ENCODE measurements at places on chromosomes 1 and 21.

- no peak for DNase-seq
Measured at GRCh38 chr1:79264975-79265818, 258.7 kb upstream of the ADGRL4 start.

DNA sequence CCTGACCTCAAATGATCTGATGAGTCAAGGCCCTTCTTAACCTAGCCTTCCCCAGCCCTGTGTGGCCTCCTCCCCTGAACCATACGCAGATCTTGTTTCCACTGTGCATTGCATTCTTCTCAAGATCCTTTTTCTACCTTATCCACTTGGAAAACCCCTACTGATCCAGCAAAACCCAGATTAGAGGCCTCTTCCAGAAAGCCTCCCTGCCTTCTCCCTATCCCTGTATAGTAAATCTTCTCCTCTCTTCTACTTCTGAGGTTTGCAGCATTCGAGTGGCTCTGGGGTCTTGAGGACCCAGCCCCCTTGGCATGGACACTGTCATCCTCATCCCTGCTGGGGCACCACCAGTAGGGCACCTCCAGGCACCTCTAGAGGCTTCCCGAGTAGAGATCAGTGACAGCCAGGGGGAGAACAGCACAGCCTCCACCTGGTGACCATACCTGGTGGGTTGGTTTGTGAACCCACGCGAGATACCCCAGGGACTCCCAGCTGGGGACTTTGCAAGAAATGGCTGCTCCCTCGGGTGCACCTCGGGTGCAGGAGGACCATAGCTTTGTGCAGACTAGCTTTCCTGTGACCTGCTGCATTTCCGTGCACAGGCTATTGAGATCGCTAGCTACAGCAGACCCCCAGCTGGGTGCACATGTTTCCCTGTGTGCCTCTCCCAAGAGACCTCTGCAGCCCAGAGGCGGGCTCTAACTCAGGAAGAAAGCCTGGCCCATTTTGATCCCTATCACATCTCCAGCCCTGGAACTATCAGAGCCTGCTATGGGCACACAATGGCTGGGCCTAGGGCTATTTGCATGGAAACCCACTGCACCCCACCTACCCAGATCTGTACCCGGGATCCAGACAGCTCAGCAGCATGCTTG is 34.2 kb downstream of the MATN1 start:
- DNase-seq = no peak

DNA sequence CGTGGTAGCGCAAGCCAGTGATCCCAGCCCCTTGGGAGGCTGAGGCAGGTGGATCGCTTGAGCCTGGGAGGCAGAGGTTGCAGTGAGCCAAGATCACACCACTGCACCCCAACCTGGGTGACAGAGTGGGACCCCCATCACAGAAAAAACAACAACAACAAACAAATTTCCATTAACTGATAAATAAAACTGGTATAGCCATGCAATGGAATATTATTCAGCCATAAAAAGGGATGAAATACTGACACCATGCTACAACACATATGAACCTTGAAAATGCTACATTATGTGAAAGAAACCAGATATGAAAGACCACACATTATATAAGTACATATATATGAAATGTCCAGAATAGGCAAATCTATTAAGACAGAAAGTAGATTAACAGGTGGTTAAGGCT is 12.0 kb downstream of the CLCC1 start:
- no peak for DNase-seq

DNA sequence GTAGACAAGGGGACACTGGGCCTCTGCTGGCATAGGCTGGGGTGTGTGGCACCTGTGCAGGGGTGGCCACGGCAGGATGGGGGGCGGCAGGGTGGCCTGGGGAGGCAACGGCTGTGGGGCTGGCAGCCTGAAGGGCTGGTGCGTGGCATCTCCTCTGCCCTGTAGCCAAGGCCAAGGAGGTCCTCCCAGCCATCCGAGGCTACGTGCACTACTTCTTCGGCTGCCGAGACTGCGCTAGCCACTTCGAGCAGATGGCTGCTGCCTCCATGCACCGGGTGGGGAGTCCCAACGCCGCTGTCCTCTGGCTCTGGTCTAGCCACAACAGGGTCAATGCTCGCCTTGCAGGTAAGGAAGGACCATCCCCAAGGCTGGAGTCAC is 36.0 kb upstream of the LHX4 start:
- no peak for DNase-seq

DNA sequence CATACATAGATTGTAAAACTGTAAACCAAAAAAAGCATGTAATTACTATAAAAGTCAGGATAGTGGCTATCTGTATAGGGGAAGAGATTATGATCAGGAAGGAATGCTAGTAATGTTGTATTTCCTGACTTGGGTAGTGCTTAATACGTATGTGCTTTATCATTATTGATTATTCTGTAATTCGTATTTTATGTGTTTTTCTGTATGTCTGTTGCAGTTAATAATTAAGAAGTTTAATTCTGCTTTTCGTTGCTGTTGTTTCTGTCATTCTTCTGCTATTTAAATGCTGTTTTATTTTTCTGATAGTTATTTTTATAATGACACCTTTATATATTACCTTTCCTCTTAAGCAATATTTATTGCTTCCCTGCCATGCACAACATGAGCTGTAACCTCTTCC is 29.3 kb upstream of the TRIM33 start:
- no peak for DNase-seq

- no peak for DNase-seq
Measured at GRCh38 chr1:81409262-81409661, 391.5 kb upstream of the ADGRL2 start.

DNA sequence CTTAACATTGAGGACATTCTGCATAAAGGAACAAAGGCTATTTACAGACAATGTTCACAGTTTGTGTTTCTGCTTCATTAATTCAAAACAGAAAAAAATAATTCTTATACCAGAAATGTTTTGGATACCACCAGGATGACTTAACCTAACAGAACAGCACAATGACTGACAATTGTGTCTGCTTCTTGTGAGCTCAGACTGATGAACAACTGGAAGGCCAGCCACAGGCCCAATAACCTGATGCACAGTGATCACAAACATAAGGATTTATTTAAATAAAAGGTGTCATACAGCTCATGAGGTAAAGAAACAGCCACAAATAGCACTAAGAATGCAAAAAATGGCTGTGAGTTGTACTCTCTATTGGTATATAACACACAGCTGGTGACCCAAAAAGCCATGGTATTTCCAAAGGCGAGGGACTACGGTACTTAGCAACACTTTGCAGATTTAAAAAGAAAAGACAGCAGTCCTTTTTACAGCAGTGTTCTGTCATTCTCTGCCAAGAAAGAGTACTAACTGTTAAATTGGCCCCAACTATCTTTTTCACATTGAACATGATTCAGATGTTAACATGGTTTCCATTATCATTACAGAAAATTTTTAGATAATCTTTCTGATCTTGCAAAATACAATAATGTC is 32.1 kb upstream of the DDAH1 start:
- DNase-seq = no peak

DNA sequence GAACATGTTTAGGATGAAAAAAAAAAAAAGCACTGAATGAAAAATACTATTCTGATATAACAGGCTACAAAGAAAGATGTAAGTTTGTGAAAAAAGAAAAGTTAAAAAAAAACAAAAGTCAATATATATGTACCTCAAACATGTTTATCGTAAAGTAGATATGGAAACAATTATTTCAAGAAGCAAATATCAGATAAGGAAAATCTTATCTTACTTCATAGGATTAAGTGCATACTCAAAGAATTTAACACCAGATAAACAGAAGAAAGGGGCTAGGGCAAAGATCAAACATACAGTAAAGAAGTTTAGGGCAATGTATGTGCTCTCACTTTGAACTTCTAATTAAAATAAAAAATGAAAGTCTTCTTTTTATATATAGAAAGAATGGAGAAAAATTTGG is 75.3 kb downstream of the NEGR1 start:
- DNase-seq = no peak

All from glomerular endothelial cell (primary cell).